ENCODE measurements at places on chromosomes 13 and 19.

GRCh38 chr13:108267347-108267746 is 2.2 kb upstream of the TNFSF13B start:
- DNase-seq: no peak

GRCh38 chr13:103517066-103517767 is 451.0 kb upstream of the SLC10A2 start:
- DNase-seq: no peak

- DNase-seq: no peak
Measured at GRCh38 chr13:37107456-37107855, 2.0 kb upstream of the CSNK1A1L start.

- no peak for DNase-seq
Measured at GRCh38 chr19:18750295-18750970, 40.7 kb downstream of the COMP start.

DNA sequence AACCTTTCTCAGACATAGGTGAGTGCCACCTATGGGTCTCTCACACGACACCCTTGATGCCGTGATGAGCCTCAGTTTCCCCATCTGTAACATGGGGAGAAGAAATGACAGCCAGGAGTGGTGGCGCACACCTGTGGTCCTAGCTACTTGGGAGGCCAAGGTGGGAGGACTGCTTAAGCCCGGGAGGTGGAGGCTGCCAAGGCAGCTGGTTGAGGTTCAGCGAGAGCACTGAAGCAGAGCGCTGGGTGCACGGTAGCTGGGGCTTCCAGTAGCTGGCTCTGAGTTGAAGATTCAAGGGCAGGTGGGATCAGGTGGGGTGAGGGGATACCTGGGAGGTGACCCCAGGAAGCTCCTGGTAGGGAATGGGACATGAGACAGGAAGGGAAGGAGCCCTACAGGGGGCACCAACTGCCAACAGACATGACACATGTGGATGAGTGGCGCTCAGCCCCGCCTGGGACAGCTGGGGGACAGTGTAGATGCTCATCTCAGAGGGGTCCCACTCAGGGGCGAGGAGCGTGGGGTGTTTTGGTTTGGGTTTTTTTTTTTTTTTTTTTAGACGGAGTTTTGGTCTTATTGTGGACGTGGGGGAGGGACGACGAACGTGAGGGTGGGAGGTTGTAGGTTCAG is 6.5 kb upstream of the SSBP4 start:
- no peak for DNase-seq
